RCC 7860 (cell line): ENCODE measurements at places on chromosomes 7 and 10.

DNA sequence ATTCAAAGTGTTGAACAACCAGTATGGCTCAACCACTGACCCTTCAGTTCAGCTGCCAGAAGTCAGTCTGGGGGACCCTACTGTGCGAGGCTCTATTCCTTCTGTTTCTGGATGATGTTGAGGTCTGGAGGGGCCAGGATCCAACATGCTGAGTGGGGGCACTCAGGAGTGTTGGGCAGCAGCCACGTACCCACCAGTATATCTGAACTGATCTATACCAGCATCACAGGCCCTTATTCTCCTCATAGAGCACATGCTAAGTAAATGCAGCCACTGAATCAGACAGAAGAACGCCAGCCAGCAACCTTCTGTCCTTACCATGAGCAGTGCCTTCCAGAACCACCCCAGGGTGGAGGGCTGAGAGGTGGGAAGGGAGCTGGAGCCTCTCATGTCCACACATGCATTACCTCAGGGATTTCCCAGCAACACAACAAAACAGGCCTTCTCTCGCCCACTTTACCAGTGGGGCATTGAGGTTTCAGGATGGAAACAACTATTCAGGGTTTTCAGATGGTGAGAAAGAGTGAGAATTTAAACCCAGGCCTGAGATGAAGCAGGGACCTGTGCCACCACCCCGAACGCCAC lies 6.8 kb upstream of the MSMB start:
- DNase-seq: no peak

GRCh38 chr10:98028168-98028770 lies 2.2 kb downstream of the CRTAC1 start:
- DNase-seq: no peak

GRCh38 chr7:101564778-101565211 lies 64.3 kb downstream of the MYL10 start:
- DNase-seq: no peak

DNA sequence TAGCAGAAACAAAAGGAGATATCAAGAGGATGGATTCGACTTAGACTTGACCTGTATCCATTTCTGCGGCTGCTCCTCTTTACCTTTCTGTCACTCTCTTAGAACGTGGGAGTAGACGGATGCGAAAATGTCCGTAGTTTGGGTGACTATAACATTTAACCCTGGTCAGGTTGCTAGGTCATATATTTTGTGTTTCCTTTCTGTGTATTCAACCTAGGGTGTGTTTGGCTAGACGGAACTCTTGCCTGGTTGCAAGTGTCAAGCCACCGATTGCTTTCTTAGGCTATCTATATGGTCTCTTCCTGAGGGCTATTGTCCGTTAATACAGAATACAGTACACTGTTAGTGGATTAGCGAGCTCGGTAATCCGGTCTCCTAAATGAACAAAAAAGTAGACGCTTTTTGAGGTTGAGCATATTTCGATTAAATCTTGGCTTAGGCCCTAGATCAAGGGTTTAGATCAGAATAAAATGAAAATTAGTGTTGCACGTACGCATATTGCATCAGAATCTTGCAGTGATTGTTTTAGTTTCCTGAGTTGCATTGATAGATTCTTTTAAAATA lies 1.2 kb downstream of the PTEN start:
- DNase-seq: peak; percentile 24

DNA sequence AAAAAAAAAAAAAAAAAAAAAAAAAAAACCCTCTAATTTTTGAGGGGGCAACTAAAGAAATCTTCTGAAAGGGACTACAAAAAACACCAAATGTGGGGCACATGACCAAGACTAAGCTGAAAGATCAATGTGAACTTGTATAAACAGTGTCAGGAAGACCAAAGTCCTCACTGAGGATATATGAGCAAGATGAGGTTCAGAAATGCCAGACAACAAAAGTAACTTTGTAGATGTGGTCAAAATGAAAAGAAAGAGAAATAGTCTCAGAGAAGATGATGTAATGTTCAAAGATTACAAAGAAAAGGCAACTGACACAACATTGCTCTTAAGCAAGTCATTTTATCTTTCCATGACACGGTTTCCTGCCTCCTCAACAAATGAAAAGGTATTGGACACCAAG lies 48.7 kb upstream of the PTPRZ1 start:
- no peak for DNase-seq

DNA sequence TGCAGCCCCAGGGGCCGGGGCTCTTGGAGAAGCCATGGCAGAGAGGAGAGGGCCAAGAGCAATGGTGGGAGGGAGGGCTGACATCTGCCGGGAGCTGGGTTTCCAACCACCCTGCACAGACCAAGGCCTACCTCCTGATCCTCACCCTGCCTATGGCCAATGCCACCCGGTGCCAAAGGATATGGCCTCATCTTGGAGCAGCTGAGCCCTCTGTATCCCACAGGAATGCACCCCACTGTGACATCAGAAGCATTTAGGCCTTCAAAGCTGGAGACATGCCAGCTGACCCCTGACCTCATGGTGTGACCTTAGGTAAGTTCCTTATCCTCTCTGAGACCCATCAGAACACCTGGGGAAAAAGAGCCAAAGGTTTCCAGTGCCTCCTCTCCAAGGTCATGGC lies 113.6 kb upstream of the ZMIZ1 start:
- DNase-seq: no peak

GRCh38 chr7:64905133-64905532 lies 2.1 kb downstream of the ZNF273 start:
- DNase-seq: no peak

DNA sequence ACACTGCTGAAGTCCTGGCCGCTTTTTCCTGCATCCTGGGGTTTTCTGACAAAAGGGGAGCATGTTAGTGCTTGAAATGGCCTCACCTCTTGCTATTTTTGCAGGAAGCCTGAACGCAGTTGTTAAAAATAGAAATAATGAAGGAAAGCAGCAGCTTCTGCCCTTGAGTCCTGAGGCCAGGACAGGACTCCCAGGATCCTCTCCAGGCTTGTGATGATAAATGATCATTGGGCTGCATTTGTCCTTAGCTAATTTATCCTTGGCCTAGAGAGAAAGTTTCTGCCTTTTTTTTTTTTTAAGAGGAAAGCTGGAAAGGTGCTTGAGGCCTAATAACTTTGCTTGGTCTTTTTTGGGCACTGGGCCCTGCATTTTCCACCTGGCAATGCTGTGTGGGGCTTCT lies 17.7 kb upstream of the FAM20C start:
- no peak for DNase-seq

DNA sequence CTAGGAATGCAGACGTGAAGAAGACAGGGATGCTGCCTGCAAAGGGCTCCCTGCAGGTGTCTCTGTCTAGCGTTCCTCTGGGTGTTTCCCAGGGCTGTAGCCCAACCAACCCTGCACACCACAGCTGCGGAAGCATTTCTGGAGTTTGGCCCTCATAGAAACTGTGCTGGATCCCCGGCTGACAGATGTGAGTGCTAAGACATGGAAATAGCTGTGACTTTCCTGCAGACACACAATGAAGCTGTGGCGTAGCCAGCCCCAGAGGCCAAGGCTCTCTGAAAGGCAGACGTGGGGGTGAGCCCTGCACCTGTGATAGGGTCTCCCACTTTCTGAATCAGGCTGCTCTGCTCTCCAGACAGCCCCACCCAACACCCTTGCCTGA lies 44.8 kb downstream of the ADCYAP1R1 start:
- DNase-seq: no peak

DNA sequence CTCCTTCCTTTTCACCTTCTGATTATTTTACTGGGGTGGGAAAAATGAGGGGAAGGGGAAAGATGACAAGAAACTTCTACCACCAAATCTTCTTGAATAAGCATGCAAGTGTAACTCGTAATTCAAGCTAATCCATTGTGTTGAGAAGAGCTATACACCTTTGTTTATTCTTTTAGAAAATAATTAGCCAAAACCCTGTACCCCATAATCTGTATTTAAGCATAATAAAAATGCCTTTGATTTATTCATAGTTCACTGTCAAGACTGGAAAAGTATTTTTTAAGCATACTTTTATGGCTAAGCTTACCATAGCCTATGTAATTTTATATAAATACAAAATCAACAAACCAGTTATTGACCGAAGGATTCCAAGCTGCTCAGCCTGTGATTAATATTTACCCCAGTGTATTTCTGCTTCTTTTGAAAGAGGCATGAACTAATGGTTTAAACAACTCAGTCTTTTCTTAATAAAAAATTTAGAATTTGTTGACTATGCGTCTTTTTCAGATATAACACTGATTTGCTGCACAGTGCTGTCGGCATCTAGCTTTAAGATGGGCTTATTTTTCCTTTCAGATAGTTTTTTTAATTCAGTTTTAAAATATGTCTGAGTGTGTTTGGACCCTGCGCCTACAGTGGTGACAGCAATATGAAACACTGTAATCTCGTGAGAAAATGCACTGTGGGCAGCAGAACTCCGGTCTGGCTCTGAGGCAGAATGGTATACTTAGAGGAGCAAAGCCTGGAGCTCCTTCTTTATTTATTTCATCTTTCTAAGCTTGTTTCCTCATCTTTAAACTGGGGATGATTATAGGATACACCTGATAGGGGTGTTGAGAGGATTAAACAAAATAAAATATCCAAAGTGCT lies 238.8 kb upstream of the LRGUK start:
- DNase-seq: no peak

DNA sequence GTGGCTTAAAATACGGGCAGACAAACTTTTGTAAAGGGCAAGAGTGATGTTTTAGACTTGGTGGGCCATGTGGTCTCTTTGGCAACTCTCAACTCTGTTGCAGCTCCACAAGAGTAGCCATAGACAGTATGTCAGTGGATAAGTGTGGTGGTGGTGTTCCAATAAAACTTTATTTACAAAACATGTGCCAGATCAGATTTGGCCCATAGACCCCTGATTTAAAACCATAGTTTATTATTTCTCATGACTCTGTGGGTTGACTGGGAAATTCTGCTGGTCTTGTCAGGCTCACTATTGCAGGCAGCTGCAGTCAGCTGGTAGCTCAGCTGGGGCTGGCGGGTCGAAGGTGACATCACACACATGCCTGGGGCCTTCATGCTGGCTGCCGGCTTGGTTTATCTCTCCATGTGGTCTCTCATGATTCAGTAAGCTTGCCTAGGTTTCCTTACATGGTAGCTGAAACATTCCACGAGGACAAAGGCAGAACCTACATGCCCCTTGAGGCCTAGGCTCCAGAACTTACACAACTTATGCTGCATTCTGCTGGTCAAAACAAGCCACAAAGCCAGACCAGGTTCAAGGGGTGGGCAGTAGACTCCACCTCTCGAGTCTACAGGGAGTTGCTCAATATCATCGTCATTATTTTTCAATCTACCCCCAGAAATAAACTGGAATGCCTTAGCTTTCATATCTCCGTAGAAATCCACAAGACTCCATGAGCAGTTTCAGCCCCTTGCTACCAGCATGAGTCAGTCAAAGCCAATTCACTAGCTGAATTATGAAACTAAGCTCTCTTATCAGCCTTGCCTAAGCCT lies 245.7 kb downstream of the WDR11 start:
- DNase-seq: peak; percentile 84

DNA sequence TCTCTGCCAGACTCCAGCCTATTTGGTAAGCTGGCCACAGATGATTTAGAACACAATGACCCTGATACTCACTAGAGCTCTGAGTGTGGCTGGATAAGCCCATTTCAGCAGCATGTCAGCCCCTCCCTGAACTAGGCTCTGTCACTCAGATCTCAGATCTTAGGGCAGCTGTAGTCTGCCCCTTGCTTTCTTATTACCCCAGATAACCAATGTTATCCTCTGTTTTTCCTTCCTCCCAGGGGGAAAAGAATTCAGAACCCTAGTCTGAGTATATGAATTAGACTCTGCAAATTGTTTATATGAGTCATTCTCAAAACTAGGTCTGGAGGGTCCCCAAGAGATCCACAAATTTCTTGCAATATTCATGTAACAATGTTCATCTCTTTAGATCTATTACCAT lies 286.2 kb downstream of the KCNMA1 start:
- DNase-seq: peak; percentile 33

DNA sequence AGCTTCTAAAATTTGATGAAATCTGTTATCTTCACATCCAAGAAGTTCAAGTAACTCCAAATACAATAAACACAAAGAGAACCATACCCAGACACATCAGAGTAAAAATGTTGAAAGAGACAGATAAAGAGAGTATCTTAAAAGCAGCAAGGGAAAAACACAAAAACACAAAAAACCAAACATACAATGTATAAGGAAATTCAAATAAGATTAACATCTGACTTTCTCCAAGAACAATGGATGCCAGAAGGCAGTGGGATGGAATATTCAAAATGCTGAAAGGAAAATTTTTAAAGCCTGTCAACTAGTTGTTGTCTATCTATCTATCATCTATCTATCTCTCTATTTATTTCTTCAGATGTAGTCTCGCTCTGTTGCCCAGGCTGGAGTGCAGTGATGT lies 72.4 kb upstream of the MKLN1 start:
- DNase-seq: no peak

- DNase-seq: peak; percentile 31
Measured at GRCh38 chr10:3068201-3068967, 1.0 kb downstream of the PFKP start.

DNA sequence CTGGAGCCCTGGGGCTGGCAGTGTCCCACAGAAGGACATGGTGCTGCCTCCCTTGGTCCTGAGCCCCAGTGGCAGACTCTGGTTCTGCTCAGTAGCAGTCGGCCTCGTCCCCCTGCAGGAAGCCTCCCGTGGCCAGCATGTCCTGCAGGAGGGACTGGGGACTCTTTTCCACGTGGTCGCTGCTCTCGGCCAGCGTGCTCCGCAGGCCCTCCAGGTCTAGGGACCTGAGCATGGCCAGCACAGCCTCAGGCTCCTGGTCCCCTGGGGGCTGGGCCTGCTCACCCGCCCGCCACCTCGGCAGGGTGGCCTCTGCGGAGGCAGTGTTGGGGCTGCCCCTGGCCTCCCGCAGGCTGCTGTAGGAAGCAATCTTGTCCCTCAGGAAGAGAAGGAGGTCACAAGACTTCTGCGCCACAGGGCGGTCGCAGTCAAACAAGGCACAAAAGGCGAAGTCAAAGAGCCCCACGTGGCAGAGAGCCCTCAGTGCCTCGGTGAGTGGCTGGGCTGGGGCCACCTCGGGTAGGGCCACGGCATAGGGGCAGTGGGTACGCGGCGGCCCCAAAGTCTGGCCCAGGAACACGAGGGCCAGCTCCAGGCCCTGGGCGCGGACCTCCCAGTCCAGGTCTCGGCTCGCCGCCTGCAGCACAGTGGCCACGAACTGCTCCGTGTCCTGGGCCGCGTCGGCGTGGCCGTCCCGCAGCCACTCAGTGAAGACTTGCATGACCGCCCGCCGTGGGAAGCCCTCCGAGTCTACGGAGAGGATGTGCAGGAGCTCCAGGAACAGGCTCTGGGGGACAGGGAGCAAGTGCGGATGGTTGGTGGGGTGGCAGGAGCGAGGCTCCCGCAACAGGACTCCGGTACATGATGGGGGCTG lies 17.1 kb downstream of the BRAT1 start:
- DNase-seq: no peak

- no peak for DNase-seq
Measured at GRCh38 chr10:127904311-127905000, 2.4 kb upstream of the PTPRE start.

- DNase-seq: no peak
Measured at GRCh38 chr7:14321947-14322346, 332.5 kb upstream of the ETV1 start.
